ENCODE measurements at places on chromosomes 13 and 19.
A peak's percentile ranks its signal among the peaks of the same experiment; 100 is the strongest.

DNA sequence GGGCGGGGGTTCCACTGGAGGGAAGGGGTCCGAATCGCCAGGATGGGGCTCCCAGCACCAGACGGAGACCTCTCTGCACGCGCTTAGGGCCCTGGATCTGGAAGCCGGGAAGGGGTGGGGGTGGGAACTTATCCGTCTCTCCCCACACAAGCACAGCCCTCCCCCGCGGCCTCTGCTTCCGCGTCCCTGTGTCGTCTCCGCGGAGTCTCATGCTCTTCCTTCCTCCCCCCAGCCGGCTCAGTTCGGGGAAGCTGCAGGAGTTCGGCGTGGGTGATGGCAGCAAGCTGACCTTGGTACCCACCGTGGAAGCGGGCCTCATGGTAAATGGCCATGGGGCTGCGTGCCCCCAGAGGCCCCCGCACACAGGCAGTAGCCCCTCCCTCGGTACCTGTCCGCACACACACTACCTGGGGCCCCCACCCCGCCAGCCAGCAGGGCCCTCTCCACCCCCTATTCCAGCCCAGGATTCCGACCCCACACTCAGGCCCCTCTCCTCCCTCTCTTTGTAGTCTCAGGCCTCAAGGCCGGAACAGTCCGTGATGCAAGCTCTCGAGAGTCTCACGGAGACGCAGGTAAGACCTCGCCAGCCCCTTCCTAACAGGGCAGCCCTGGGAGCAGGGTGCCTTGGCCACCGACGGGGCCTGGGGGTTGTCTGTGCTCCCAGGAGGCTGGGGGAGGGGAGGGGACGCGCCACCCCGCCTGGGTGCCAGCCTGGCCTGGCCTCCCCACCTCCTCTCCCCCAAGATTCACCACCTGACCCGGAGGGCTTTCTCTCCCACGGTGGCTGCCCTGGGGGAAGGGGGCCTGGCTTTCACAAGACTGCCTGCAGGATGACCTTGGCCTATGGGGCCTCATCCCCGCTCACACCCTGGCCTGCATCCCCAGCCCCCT, 3.2 kb downstream of the MIDN start:
- DNase-seq = no peak

- DNase-seq = no peak
Measured at GRCh38 chr13:109812382-109812781, 26.0 kb upstream of the IRS2 start.

DNA sequence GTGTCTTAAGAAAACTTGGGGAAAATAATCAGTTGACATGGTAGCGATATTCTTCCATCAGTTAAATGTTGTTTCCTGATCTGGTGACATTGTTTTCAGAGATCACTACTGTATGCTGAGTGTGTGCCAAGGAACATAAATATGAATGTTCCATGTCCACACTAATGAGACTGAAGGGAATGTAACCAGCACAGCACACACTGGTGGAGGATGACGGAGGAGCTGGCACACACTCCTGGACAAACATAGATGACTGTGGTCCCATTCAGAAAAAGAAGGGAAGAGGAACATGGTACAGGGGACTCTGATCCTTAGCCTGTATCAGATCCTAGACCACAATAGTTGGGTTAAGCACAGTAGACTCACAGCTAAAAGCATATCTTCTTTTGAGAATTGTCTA, 574.8 kb downstream of the MYO16 start:
- DNase-seq = no peak

GRCh38 chr13:111506125-111506524, 185.7 kb downstream of the TEX29 start:
- no peak for DNase-seq

GRCh38 chr19:58317476-58318072, 9.2 kb upstream of the ZSCAN22 start:
- DNase-seq = peak; percentile 36
